ENCODE measurements at places on chromosomes 7 and 10.
A peak's percentile ranks its signal among the peaks of the same experiment; 100 is the strongest.

- DNase-seq = peak; percentile 9
Measured at GRCh38 chr10:2964632-2965296, 102.6 kb upstream of the PFKP start.

- DNase-seq = no peak
Measured at GRCh38 chr10:52353960-52354394, 39.9 kb downstream of the DKK1 start.

DNA sequence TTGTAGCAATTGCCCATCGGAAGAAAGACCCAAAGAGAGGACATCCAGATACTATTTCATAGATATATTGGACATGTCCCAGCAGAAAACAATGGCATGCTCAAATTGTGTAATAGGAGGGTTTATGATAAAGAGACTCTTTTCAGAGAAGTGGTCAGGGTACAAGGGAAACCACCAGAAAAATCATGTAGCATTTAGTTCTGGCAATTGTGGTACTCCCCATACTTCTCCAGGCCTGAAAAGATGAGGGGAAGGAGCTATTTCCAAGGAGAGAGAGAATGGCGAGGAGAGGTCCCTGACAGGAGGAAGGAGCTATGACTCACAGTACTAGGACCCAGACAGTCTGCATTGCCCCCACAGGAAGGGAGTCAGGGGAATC lies 68.4 kb upstream of the ADO start:
- no peak for DNase-seq

DNA sequence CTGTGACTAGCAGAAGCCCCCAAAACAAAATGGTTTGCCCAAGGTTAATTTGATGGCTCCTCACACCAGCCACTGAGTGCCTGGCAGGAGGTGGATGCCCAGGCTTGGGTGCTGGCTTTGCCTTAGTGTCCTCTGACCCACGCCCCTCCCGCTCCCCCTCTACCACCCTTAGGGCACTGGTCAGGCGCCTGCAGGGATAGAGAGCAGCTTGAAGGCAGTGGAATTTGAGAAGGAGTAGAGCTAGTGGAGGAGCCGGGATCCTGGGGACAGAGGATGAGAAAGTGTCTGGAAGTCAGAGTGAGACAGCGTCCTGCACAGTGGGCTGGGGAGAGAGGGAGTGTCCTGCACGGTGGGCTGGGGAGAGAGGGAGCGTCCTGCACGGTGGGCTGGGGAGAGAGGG lies 139.4 kb downstream of the DNAJB6 start:
- DNase-seq = no peak

GRCh38 chr10:10418387-10418786 lies 599.3 kb upstream of the CELF2 start:
- DNase-seq = peak; percentile 9

DNA sequence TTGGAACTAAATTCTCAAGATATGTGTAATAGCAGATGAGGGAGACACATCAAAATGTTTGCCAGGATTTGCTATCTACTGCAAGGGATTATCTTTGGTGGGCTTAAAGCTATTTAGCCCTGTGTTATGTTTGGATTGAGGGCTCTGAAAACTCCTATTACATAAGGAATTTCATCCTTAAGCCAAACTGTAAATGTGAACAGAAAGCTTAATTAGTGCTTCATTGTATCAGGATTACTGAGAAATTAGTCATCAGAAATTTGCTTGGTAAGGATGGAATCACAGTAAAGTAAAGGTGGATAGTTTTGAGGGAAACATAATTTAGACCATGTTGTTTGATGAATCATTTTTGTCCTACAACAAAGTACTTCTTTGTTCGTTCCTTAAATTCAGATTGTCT lies 8.3 kb downstream of the ANKRD7 start:
- no peak for DNase-seq
